ENCODE measurements at places on chromosomes 4 and X.

DNA sequence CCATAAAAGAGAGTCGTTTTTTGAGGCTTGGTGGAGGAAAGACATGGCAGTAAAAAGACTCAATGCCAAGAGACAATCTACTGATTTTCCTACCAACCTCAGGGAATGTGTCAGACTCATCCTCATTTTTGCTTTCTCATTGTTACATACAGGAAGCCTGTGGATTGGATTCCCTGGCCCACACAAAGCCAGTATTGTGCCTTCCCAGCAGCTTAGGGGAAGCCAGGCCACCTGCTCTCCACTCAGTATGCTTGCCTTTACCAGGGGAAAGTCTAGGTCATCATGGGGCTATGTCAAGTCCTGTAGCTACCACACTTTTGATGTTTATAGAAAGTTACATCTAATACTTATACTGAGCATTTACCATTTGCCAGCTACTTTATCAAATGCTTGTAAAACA, 11.0 kb downstream of the BMX start:
- peak; percentile 12 for DNase-seq

DNA sequence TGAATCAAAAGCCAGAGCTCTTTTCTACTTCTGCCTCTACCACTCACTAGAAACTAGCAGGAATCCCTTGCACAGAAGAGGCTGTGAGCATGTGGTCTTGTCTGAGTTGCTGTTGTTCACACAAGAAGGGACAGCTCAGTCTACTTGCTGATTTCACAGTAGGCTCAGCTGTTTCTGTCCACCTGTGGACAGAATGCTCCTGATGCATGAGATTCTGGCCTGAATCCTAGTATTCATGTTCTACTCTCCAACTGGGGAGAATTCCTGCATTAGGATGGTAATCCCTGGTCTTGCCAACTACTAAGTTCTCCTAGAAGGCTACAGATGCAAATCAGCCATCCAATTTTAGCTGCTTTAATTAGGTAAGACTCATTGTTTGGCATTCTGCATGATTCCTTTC, 112.8 kb downstream of the PPA2 start:
- DNase-seq: no peak

GRCh38 chrX:43581167-43581566, 74.9 kb upstream of the MAOA start:
- no peak for DNase-seq

DNA sequence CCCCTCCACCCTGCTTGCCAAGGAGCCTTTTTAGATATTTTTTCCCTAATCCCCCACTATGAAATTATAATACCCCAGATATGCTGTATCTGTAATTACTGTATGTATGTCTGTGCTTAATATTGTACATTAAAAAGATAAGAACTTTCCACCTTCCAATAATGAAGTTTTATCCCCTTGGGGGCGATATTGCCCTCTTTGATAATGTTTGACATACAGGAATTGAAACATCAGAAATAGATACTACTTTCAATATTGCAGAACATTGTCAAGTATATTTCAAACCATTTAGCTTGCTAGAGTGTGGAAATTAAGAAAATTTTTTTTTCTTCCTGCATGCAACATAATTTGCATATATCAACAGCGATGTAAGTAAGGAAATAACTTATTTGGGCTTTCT, 58.9 kb downstream of the NAF1 start:
- no peak for DNase-seq

- no peak for DNase-seq
Observed at GRCh38 chr4:38980903-38981676, 51.1 kb downstream of the TMEM156 start.

GRCh38 chr4:176645246-176645960, 147.3 kb downstream of the VEGFC start:
- DNase-seq: no peak

DNA sequence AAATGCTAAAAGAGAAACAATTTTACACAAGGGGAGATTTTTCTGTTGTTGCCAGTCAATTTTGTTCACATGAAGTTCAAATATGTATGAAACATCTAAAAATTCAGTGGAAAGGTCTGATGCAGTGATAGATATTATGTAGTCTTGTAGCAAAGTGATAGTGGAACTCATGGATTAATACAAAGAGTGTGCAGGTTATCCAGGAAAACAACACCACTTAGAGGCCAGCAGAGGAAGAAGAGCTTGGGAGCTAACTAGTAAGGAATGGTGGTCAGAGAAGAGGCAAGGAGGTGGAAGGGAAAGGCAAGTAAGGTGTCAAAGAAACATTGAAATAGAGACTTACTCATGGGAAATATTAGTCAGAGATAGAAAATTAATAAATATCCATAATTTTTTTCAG, 395.6 kb downstream of the MAPK10 start:
- no peak for DNase-seq

GRCh38 chrX:133561251-133561650, 146.0 kb upstream of the GPC4 start:
- DNase-seq: no peak

DNA sequence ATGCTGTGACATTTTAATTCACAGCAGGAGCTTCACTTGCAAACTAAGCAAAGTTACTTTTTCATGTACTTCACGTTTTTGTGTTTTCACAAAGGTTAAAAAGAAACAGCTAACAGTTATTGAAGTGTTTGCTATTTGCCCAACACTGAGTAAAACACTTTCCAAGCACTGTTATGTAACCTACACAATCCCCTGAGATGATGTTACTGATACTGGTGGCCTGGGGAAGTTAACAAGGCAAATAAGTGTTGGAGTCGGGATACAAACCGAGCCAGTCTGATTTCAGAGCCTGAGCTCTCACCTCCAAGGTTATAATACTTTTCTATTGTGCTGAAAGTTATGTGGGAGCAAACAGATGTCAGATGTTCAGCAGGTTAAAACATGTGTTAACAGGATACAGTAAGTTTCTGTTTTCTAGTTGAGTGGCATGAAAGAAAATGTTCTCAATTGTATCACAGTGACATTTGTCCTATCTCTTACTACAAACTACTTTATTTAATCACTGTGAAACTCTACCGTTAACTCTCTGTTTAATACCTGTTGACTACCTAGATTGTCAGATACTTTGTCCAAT, 3.9 kb upstream of the CXCL13 start:
- DNase-seq: no peak

GRCh38 chr4:18816228-18816895, 794.8 kb upstream of the LCORL start:
- DNase-seq: no peak

DNA sequence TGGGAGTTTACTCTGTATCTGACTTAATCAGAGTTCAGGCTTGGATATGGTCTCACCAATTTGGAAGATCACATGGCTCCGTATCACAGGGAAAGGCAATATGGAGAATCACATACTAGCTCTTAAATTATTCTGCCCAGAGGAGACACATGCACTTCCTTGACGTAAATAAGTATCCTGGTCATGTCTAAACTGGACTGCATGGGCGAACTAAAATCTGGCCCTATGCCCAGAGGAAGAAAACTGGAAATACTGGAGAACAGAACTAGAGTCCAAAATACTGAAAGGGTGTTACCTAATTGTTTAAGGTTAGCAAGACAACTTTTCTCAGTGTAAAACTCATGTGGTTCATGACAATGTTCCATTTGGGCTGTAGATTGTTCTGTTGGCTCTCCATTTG, 832.3 kb downstream of the RAB28 start:
- no peak for DNase-seq

GRCh38 chr4:142169216-142169615, 532.8 kb downstream of the IL15 start:
- no peak for DNase-seq

DNA sequence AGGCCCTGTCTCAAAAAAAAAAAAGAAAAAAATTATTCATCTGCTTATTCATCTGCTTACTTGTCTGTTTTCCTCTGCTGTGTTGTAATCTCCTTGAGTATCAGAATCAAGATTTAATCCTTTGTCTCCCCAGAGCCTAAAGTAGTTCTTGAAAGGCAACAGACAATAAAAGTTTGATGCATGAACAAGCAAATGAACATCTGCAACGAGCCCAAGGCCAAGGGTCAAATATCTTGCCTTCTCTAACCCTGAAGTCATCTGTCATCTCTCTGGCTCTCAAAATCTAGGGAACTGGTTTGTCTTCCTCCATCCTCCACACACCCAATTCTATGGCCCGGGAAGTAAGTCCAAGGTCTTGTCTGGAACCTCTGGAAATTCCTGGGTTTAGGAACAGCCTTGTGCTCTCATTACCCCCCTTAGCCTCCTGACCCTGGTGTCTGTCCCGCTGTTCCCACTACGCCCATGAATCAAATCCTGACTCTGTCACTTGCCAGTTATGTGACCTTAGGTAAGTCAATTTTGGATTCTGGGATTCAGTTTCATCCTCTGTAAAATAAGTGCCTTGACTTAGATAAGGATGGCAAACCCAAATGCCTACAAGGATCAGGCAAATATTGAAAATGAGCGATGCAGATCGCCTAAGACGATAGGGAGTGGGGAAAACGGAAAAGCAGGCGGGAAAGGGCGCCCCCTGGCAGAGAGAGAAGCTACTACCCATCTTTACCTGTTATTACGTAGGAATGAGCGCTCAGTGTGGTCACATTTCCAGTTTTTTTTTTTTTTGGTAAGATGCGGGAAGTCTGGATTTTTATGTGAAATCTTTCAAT, 102.7 kb upstream of the DHX15 start:
- DNase-seq: peak; percentile 24

- no peak for DNase-seq
Observed at GRCh38 chrX:100850317-100850716, 23.8 kb downstream of the NOX1 start.

DNA sequence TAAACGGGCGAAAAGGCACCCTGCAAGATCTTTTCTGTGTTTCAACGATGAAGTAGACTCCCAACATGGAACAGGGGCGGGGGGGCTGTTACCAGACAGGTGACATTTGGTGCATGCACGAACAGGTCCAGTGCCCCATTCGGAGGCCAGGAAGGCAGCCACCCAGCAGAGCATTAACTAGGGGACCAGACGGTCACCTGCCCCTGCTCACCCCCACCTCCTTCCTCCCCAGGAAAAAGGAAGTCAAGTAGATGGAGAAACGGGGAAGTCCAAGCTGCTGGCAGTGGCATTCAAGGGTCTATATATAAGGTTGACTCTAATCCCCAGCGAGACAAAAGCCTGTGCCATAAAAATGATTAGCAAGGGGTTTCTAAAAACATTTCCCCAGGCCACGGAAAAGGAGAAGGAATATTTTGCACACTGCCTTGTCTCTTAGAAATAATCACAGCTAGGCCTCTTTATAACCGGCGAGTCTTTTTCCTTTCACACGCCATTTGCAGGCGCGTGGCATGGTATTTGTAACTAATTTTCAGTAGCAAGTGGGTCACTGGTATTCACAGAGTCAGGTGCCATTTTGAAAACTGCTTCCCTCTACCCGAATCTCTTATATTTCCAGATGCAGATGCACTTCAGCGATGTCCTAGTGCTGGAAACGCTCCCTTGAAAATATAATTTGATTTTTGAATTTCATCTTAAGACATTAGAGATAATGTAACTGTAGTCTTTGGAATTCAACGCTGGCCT, 1.2 kb upstream of the TMSB4X start:
- no peak for DNase-seq

DNA sequence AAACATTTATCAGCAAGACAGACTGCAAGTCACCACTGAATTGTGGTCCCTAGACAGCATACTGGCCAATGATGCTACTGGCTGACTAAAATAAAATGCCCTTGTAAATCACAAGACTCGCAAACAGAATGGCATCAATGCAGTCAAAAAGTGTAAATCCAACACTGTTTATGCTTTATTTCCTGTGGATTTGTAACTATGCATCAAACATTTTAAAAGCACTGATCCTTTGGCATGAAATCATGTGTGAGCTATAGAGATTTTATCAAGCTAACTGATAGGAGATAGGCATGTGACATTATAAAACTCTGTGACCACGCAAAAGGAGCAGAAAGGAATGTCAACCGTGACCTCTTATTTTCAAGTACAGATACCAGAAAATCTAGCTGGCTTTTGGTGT, 20.8 kb downstream of the MBNL3 start:
- no peak for DNase-seq

DNA sequence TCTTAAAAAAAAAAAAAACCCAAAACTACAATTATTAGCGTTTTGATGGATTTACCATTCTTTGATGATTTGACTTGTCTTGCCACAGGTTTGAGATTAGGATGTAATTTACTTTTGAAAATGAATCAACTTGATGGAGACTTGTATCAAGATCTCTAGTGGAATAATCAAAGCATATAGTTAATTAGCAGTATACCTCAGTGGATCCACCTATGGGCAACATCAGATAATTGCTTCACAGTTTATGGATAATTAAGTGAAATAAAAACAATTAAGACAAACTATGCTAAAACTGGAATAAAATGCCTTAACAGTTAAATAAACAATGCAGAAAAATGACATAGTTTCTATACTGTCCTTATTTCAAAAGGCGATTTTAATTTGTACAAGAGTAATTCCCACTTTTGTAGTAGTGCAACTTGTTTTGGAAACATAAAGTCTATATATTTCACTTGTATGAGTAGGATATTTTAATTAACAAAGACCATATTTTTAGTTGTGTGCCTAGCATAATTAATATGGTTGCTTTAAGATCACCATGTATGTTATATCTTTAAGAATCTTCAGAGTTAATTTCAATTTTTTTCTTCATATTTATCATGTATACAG, 4.2 kb downstream of the CPEB2 start:
- no peak for DNase-seq

GRCh38 chrX:24282381-24283126, 31.3 kb downstream of the SUPT20HL2 start:
- DNase-seq: no peak

DNA sequence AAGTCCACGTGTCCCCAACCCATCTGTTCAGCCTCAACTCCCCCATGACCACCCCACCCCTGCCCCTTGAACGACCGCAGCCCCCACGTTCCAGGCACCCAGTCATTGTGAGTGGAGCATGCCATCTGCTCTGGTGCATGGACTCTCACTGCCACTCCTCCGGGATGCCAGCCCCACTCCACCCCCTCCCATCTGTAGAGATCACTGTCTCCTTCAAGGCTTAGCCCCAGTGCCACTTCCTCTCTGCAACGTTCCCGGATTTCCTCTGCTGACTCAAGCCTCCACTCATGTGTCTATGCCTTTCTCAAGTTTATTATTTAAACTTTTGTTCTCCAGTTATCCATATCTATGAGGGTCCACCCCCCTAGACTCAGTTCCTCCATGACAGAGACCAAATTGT, 54.0 kb downstream of the MAML3 start:
- DNase-seq: peak; percentile 10

DNA sequence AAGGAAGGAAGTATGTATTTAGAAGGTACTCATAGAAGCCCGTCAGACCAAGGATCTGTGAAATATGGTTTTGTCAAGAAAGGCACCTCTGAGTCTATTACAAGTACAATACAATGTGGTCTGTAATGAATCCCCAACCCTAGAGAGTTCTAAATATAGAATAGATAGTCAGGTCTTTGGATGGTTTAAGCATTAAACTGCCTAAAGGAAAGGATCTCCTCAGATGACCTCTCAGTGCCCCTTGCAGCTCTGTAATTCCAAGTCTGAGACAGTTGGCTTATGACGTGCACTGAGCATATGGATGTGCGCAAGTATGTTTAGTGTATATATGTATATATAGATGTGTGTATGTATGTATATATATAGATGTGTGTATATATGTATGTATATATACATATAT, 62.0 kb downstream of the CCSER1 start:
- no peak for DNase-seq
